ENCODE measurements at places on chromosomes 1 and 21. TPM values are rescaled to one million over a fixed set of nuclear protein-coding genes. Genes with fewer than 3 reads are reported as not detected.
A peak's percentile ranks its signal among the peaks of the same experiment; 100 is the strongest.

The PLD5 gene
- not detected for total RNA-seq

DNA sequence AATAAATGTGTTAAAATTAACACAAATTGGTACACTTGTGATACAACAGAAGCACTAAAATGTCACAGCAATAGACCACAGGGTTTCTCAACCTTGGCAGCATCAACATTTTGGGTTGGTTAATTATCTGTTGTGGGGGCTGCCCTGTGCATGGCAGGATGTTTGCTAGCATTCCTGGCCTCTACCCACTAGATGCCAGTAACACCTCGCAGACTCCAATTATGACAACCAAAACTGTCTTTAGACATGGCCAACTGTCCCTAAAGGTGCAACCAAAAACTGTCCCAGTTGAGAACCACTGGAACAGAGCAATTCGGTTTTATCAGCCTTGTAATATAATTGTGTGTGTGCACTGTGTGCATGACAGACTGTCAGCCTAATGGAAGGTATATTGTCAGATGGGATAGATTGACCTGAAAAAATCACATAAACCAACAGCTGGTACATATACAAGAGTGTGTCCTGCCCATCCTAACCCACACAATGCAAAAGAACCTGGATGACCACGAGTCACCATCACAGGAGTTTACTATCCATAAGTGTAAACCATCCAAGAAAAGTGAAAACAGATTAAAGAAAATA lies 13.5 kb upstream of the ERG start:
- DNase-seq: no peak

GRCh38 chr1:44862829-44863401 lies 19.9 kb upstream of the PTCH2 start:
- peak; percentile 30 for DNase-seq

DNA sequence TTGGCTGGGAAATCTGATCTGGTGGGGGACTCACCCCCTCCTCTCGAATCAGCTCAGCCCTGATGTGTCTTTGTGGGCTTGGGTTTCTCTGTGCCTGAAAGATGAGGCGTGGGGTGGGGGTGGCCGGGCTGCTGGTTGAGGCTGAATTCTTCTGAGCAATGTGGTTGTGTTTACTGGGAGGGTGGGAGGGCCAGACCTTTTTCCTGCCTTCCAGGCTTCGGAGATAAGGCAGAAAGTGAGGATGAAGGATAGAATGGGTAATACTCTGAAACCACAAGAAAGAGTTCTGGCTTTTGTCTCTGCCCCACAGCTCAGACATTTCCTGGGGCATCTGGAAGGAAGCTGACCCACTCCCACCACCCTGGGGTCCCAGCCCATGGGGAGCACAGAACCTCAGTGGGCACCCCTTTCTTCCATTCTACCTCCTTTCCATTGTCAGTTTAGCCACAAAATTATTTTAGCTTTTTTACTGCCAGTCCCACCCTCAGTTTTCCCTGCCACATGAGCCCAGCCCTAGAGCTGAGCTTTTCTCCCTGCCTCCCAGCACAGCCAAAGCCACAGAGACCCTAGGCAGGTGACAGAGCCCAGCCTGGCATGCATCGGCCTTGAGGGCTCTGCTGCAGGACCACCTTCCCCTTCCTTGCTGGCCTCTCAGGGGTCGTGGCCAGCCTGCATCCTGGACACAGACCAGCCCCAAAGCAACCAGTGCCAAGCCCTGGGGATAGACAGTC lies 11.2 kb downstream of the ALX3 start:
- peak; percentile 45 for DNase-seq

GRCh38 chr1:65420590-65421350 lies at the start of the genes LEPR and LEPROT:
TSS of gene LEPR (plus strand) at chr1:65420668. CDS start at chr1:65565566, 144,898 bp downstream.
TSS of gene LEPROT (plus strand) at chr1:65420668. CDS start at chr1:65420725, 57 bp downstream.
- DNase-seq: no peak

Measured in fibroblast of villous mesenchyme (primary cell).